ENCODE measurements at places on chromosomes 7 and 10.

GRCh38 chr10:121495719-121496118 lies 102.5 kb downstream of the FGFR2 start:
- DNase-seq, result no peak

DNA sequence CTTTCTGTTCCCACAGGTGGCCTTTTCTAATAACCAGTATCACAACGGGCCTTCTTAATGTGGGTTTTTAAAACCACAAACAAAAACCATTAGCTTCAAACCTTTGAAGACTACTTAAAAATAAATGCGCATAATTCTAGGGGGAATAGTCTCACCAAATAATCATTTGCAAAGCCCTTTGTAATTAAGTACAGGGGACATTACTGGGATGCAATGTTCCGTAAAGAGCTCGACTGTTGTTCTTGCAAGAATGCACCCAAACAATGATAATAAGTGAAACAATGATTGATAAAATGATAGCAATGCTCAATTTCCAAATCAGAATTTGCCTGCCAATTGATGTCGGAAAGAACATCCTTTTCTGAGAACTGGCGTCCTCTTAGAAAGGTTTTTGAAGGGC lies 589.1 kb upstream of the ADARB2 start:
- no peak for DNase-seq

DNA sequence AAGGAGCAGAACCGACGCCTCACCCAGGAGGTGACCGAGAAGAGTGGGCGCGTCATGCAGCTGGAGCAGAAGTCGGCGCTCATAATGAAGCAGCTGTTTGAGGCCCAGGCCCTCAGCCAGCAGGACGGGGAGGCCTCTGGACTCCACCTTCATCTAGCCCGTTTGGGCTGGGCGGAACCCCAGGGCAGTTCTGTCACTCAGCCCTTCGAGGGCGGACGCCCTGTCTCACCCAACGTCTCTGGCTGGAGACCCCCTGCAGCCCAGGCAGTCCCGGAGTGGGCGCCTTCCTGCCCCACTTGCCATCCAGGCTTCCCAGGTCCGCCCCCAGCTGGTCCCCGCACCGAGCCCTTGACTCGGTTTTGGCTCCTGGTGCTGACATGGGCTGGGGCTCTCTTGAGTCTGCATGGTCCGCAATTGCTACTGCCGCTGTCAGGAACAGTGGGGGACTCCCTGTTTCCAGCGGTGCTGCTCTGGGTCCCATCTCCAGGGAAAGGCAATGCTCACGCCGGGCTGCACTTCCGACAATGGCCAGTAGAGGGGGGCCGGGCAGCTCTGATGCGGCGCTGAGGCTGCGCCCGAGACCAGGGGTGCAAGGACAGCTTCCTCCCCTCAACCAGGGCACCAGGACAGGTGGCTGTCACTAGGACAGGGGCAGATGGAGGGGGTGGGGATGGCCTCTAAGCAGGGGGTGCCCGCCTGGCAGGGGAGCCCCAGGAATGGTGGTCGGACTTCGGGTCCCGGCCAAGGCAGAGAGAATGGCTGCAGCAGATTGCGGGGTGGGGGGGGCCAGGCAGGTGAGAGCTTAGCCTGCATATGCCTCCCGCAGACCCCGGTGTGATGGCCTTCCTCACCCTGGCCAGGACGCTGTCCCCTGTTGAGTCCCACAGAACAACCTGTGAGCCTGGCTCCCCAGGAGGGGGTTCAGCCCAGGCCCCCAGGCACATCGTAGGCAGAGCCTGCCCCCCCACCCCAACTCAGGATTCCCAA lies 71.2 kb upstream of the KCTD7 start:
- DNase-seq, result peak; percentile 75

GRCh38 chr7:148095066-148095465 lies 495.5 kb upstream of the C7orf33 start:
- no peak for DNase-seq

DNA sequence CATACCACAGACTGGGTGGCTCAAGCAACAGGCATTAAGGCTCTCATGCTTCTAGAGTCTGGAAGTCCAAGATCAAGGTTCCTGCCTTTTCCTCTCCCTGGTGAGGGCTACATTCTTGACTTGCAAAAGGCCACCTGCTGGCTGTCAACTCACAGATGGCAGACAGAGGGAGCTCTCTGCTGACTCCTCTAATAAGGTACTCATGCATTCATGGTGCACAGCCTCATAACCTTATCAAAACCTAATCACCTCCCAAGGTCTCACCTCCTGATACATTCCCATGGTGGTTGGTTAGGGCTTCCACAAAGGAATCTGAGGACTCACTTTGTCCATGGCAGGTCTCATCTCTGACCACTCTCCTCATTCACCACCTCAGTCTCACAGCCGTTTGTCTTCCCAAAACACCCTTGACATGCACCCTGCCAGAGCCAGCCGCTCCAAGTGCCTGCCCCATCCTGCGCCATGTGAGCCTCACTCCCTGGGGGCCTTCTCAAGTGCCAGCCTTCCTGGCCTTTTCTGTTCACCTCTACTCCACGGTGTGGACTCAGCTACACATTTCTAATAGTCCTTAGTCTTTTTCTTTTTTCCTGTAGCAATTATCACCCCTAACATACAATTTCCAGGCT lies 400.3 kb upstream of the ADARB2 start:
- DNase-seq, result no peak

DNA sequence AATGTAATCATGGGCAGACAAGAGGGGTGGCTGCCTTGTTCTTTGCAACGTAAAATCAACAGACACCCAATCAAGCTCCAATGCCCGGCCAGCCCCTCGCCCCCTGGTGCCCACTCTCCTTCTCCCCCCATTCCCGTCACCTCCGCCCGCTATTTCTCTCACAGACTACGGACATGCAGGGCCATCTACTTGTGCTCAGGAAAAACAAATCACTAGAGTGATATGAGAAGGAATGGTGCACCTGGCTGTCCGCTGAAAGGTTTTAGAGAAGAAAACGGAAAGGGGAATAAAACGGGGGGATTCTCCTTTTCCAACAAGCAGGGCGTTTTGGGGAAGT lies 396 bp downstream of the GRM8 start:
- peak; percentile 2 for DNase-seq

DNA sequence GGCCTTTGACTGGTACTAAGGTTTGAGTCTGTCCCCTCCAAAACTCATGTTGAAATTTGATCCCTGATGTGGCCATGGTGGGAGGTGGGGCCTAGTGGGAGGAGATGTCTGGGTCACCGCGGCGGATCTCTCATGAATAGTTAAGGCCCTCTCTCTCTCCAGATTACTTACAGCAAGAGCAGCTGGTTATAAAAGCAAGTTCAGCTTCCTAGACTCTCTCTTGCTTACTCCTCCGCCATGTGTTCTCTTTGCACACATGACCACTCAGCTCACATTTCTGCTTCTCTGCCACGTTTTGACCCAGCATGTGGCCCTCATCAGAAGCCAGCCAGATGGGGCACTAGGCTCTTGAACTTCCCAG lies 29.9 kb upstream of the ZMIZ1 start:
- DNase-seq, result no peak

- no peak for DNase-seq
Measured at GRCh38 chr10:373526-374309, 238.5 kb downstream of the ZMYND11 start.

GRCh38 chr7:55545496-55545895 lies 26.8 kb downstream of the VOPP1 start:
- DNase-seq, result no peak

DNA sequence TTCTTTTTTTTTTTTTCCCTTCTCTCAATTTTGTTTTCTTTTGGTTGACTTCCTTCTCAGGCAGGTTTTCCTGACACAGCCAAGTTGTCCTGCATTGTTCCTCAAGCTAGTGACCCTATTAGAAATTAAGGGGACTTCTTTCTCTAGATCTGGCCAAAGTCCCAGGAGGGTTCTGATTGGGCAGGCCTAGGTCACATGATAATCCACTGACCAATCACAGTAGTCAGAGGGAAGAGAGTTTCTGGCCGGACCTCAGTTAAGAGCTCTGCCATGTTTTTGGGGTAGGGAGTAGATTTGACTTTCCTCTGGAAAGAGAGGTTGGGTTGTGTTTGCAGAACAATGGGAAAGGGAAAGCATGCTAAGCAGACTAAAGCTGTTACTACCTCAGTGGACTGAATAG lies 16.2 kb downstream of the VWA2 start:
- DNase-seq, result no peak

DNA sequence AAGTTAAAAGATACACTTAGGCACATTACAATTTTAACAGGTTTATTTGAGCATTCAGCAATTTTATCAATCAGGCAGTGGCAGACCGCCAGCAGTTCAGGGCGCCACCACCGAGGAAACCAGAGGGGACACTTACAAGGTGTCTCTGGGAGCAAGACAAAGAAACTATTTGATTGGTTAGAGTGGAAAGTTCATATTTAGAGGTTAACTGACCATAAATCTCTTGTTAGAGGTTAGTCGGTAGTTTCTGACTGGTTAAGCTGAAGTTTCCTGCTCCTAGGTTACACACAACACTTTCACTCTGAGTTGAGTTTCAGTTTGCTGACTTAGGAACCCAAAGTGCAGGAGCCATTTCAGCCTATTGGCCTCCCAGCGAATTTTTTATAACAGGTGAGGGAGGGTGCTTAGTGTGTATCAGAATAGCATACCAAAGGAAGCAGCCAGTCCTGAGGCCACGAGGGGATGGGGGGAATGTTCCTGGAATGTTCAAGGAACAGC lies 10.8 kb upstream of the PVRIG start:
- DNase-seq, result peak; percentile 19

DNA sequence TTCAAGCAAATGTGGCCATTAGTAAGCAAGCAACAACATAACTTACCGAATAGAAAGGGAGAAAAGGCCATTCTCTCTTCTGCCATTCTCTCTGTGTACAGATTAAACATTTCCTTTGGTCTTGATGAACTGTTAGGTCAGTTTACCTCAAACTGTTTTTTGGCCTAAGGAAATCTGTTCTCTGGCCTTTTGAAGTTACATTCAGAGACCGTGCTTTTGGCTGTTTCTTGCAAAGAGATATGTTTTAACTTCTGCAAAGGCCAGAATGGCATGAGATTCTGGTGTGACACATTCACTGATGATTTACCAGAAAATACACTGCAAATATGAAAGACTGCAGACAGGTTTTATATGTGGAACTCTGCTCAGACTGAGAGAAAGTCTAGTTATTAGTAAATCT lies 22.2 kb downstream of the AHR start:
- DNase-seq, result no peak

- no peak for DNase-seq
Measured at GRCh38 chr10:3141351-3142005, 31.1 kb downstream of the PITRM1 start.

DNA sequence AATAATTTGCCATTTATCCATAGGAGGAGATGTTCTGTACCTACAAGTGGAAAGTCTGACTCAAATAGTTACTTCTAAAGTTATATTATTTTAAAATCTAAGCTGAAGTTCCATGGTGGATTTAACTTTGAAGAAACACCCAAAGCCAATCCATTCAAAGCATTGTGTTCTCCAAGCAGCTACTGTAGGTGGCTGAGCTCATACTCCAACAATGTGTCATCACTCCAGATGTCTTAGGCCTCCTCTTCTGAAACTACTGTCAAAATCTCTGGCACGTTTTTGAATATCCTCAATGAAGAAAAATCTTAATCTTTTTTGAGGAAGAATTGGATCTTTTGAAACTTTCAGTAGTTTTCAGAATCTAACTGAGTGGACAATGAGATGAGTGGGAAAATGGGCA lies 169.1 kb downstream of the PTEN start:
- DNase-seq, result no peak

GRCh38 chr10:129097776-129098330 lies 369.2 kb upstream of the MGMT start:
- no peak for DNase-seq

DNA sequence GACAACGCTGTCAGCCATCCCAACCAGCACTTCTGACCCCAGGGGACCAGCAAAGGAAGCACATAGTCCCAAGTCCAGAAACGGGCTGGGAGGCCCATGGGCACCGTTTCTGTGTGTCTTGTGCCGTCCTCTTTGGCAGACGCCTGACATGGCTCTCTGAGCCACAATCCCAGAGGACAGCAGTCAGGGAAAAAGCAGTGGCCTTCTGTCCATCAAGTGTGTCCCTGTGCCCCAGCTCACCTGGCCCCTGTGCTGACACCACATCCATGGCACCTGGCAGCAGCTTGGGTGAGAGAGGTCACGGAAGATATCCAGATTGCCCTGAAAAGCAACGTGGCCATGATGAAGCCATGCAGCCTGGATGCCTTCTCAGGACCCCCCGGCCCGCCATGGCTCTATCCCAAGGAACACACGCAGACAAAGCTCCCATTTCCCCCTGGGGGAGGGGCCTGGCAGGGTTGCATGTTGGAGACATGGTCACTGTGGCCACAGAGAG lies 38.1 kb upstream of the ANTXRL start:
- peak; percentile 1 for DNase-seq

- DNase-seq, result no peak
Measured at GRCh38 chr10:96904648-96905047, 72.5 kb downstream of the LCOR start.

GRCh38 chr7:130420943-130421578 lies 19.8 kb downstream of the CEP41 start:
- DNase-seq, result no peak

- DNase-seq, result no peak
Measured at GRCh38 chr7:19376538-19376937, 231.3 kb upstream of the FERD3L start.

DNA sequence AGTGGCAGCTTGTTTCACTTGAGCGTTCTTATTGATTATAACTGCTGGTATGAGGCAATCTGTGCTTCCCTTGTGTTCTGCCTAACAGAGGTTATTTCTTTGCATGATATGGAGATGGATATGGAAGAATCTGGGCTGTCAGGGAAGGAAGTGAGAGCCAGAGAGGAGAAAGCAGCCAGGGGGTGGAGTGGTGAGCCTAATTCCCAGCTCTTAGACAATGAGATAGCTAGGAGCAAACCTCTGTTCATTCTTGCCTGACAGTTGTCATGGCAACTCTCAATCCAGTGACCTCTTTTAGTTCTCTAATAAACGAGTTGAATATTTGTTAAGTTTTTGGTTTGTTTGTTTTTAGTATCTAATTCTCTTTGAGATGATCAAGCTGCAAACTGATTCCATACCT lies 214.3 kb downstream of the NRG3 start:
- no peak for DNase-seq

GRCh38 chr7:115933471-115933870 lies 97.1 kb downstream of the TFEC start:
- no peak for DNase-seq

- no peak for DNase-seq
Measured at GRCh38 chr7:131826960-131827359, 270.5 kb upstream of the PODXL start.

- no peak for DNase-seq
Measured at GRCh38 chr10:22984066-22984465, 56.2 kb downstream of the ARMC3 start.

GRCh38 chr7:1906087-1906830 lies 236.2 kb downstream of the ELFN1 start:
- no peak for DNase-seq

DNA sequence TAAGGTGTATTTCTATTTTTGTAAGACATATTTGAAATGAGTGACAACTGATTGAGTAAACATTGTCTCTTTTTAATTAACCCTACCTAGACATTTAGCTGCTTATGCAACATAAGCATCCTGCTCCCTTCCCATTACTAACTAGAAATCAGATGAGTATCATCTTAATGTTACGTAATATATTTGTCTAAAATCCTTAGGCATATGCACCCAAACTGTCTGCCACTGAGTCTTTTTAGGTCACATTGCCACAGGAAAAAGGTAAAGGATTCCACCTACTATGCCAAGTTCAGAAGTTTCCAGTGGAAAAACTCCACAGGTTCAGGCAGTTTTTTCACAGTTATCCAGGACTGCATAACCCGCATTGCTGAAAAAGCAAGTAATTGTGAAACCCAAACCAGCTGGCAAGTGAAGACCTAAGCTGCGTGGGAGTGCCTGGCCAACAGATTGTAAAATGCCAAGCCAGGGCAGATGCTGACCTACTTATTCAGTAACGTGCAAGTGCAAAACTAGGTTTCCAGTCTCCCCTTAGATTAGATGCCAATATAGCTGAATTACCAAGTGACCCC lies 983.7 kb downstream of the GATA3 start:
- DNase-seq, result no peak
